Heart right ventricle (tissue), 16 donors: ENCODE measurements at places on chromosomes 16 and 17. TPM values are rescaled to one million over a fixed set of nuclear protein-coding genes. Genes with fewer than 3 reads are reported as not detected.
A peak's percentile ranks its signal among the peaks of the same experiment; 100 is the strongest.

Gene HSD17B1
- 0.50 TPM for total RNA-seq

Gene SCARF1
- 13.6 TPM for total RNA-seq

DNA sequence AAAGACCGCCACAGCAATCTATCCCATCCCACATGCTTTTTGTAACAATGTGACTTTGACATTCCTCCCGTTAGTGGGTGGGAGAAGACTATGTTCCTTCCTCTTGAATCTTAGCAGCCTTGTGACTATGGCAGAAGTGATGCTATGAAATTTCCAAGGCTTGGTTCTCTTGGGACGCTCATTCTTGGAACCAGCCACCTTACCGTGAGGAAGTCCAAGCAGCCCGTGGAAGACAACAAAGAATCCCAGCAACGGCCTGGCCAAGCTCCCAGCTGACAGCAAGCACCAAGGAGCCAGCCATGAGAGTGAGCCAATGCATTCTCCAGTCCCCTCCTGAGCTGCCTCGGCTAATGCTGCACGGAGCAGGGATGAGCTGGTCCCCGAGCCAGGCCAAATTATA, 62.3 kb downstream of the VPS53 start:
- peak overlapping the region; percentile 10 for H3K27ac ChIP-seq
- peak; percentile 86 for DNase-seq
- H3K4me3 ChIP-seq, result no peak overlapping the region
- peaks cover 9% of the 10 kb centered on the region for H3K4me1 ChIP-seq
- peaks cover 70% of the 10 kb centered on the region for H3K36me3 ChIP-seq
- H3K27me3 ChIP-seq, result no peaks in the 10 kb centered on the region

GRCh38 chr17:12492450-12492849, 173.2 kb upstream of the MYOCD start:
- H3K27ac ChIP-seq, result no peak overlapping the region
- H3K27me3 ChIP-seq, result no peaks in the 10 kb centered on the region
- no peak for DNase-seq
- H3K36me3 ChIP-seq, result no peaks in the 10 kb centered on the region

Gene HEATR9
- total RNA-seq, result not detected

Gene MPO
- 0.30 TPM for total RNA-seq

Gene MILR1
- total RNA-seq, result 1.2 TPM

- no peak overlapping the region for H3K4me3 ChIP-seq
- no peak for DNase-seq
- no peaks in the 10 kb centered on the region for H3K27me3 ChIP-seq
- no peaks in the 10 kb centered on the region for H3K36me3 ChIP-seq
- peaks cover 71% of the 10 kb centered on the region for H3K4me1 ChIP-seq
These were observed 37.9 kb downstream of the CMIP start for GRCh38 chr16:81482329-81483063.

Gene SPATA22
- 3.1 TPM for total RNA-seq

- no peaks in the 10 kb centered on the region for H3K36me3 ChIP-seq
- H3K27ac ChIP-seq, result no peak overlapping the region
- H3K4me3 ChIP-seq, result no peak overlapping the region
- no peaks in the 10 kb centered on the region for H3K27me3 ChIP-seq
These were observed 103.3 kb upstream of the CLEC3A start for GRCh38 chr16:77918809-77919707.

Gene ABR
- 160 TPM for total RNA-seq

Gene KRTAP2-1
- not detected for total RNA-seq

- no peak overlapping the region for H3K4me3 ChIP-seq
- no peak for DNase-seq
- no peaks in the 10 kb centered on the region for H3K4me1 ChIP-seq
- H3K27me3 ChIP-seq, result no peaks in the 10 kb centered on the region
These were observed 26.8 kb upstream of the PMFBP1 start for GRCh38 chr16:72198771-72199201.

- no peak overlapping the region for H3K4me3 ChIP-seq
- H3K4me1 ChIP-seq, result no peaks in the 10 kb centered on the region
- no peak for DNase-seq
- H3K27ac ChIP-seq, result no peak overlapping the region
- H3K27me3 ChIP-seq, result peaks cover 13% of the 10 kb centered on the region
These were observed 21.4 kb upstream of the CACNA1H start for GRCh38 chr16:1131378-1131994.

Gene CA7
- total RNA-seq, result not detected

Gene CMTR2
- total RNA-seq, result 9.2 TPM

Gene CEP295NL
- total RNA-seq, result 0.85 TPM

- H3K4me3 ChIP-seq, result no peak overlapping the region
- no peaks in the 10 kb centered on the region for H3K36me3 ChIP-seq
- peaks cover 19% of the 10 kb centered on the region for H3K27me3 ChIP-seq
- H3K27ac ChIP-seq, result no peak overlapping the region
These were observed 20.6 kb downstream of the CBLN1 start for GRCh38 chr16:49260956-49261530.

- no peak overlapping the region for H3K27ac ChIP-seq
- H3K4me3 ChIP-seq, result no peak overlapping the region
- no peaks in the 10 kb centered on the region for H3K4me1 ChIP-seq
- no peaks in the 10 kb centered on the region for H3K27me3 ChIP-seq
These were observed 64.3 kb downstream of the PRMT7 start for GRCh38 chr16:68374961-68375660.

DNA sequence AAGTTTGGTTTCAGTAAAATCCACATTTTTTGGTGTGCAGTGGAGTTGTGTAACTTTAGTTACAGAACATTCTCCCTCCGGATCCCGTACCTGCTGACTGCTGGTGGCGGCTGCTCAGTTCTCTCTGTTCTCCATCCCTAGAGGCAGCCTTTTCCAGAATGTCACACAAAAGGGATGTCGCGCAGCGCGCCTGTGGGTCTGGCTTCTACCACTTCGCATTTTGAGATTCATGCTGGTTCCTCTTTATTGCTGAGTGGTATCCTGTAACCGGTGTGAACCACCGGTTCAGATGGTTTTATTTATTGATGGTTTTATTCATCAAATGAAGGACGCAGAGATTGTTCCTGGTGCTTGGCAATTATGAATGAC, 981 bp upstream of the CEP131 start:
- H3K36me3 ChIP-seq, result peaks cover 3% of the 10 kb centered on the region
- no peak for DNase-seq
- no peak overlapping the region for H3K27ac ChIP-seq
- peaks cover 17% of the 10 kb centered on the region for H3K4me1 ChIP-seq
- peak overlapping the region; percentile 29 for H3K4me3 ChIP-seq

Gene IL21R
- 0.15 TPM for total RNA-seq

Gene KRT28
- total RNA-seq, result not detected

DNA sequence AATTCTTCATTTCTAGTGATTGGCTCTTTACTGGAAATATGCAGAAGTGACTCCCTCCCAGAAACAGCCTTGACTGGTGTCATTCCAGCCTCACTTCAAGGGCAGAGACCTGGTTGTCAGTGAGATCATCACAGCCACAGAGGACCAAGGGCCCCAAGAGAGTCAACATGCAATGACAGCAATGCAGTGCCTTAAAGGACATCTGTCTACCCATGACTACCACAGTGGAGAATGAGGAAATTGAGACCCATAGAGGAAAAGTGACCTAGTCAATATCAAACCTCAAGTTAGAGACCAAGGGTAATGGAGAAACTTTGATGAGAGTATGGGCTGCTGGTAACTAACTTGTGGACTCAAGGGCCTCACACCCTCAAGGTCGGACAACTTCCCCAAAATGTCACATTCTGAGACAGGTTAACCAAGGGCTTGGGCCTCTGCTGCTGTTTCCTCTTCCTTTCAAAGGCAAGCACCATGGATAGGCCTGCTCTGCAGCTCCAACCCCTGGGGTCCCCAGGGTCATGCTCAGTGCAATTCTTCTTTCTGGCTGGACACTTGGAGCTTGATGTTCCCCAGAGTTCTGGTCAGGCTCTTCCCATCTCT, 11.3 kb downstream of the NOG start:
- no peaks in the 10 kb centered on the region for H3K36me3 ChIP-seq
- no peak overlapping the region for H3K27ac ChIP-seq
- DNase-seq, result no peak
- no peak overlapping the region for H3K4me3 ChIP-seq
- H3K27me3 ChIP-seq, result peaks cover 61% of the 10 kb centered on the region

- no peak overlapping the region for H3K27ac ChIP-seq
- DNase-seq, result no peak
- H3K4me3 ChIP-seq, result no peak overlapping the region
- no peaks in the 10 kb centered on the region for H3K27me3 ChIP-seq
These were observed 3.9 kb downstream of the GAN start for GRCh38 chr16:81318711-81319110.

GRCh38 chr16:6105115-6105514, 1007.5 kb upstream of the EEF2KMT start:
- H3K4me1 ChIP-seq, result no peaks in the 10 kb centered on the region
- H3K27me3 ChIP-seq, result no peaks in the 10 kb centered on the region
- H3K27ac ChIP-seq, result no peak overlapping the region

DNA sequence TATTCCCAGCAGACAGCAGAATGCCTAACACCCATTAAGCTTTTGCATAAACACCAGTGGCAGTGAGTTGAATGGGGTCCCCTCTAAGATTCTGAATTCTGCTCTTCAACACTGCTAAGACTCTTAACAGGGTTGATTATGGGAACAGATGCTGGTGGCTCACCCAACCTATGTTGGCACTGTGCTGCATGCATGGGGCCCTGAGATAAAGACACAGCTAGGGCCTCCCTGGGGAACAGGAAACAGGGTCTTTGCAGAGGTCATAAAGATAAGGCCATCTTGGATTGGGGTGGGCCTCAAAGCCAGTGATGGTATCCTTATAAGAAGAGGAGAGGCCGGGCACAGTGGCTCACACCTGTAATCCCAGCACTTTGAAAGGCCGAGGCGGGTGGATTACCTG, 190.8 kb downstream of the SLC39A11 start:
- H3K36me3 ChIP-seq, result no peaks in the 10 kb centered on the region
- no peak overlapping the region for H3K4me3 ChIP-seq
- H3K27ac ChIP-seq, result no peak overlapping the region
- H3K4me1 ChIP-seq, result no peaks in the 10 kb centered on the region
- no peak for DNase-seq

Gene KRTAP2-2
- total RNA-seq, result not detected

Gene FTO
- 81.4 TPM for total RNA-seq

DNA sequence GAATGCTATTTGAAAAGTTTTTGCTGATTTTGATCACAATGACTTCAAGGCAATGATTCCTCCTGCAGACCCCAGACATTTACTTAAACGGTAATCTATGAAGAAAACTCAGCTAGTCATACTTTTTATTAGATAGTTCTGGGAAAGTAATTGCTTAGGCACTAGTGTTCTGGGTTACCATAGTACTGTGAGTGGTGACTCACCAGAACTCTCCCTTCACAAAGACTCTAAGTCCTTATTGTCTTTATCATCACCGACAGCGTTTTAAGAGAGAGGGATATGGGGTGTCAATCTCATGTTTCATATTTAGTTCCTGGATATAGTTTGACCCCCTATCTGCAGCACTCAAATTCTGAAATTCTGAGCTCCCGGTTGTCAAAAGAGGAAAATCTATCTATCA, 43.0 kb upstream of the CDH8 start:
- H3K27me3 ChIP-seq, result no peaks in the 10 kb centered on the region
- H3K4me3 ChIP-seq, result no peak overlapping the region
- H3K36me3 ChIP-seq, result no peaks in the 10 kb centered on the region

Gene TEKT5
- total RNA-seq, result not detected

Gene FAM234A
- 145 TPM for total RNA-seq

Gene NPIPB2
- total RNA-seq, result 2.4 TPM
